ENCODE measurements at places on chromosomes 6 and 20.
A peak's percentile ranks its signal among the peaks of the same experiment; 100 is the strongest.

- H3K27me3 ChIP-seq = no peaks in the 10 kb centered on the region
- DNase-seq = no peak
Measured at GRCh38 chr20:1280195-1281102, 14.4 kb downstream of the SNPH start.

- no peak for DNase-seq
- no peaks in the 10 kb centered on the region for H3K36me3 ChIP-seq
- H3K4me3 ChIP-seq = no peak overlapping the region
- H3K27me3 ChIP-seq = no peaks in the 10 kb centered on the region
Measured at GRCh38 chr6:113009682-113010081, 662.6 kb downstream of the RFPL4B start.

DNA sequence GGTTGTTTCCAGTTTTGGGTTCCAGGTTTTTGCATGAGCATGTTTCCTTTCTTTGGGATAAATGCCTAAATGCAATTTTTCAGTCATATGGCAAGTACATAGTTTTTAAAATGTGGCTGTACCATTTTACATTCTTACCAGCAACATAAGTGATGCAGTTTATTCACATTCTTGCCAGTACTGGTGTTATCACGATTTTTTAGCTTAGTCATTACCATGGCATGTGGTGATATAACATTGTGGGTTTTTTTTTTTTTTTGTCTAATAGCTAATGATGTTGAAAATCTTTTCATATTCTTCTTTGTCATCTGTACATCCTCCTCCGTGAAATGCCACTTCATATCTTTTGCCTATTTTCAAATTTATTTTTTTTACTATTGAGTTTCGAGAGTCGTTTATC is 2.9 kb upstream of the TDRD6 start:
- H3K27me3 ChIP-seq = no peaks in the 10 kb centered on the region
- no peak overlapping the region for H3K27ac ChIP-seq
- H3K4me3 ChIP-seq = no peak overlapping the region
- no peaks in the 10 kb centered on the region for H3K36me3 ChIP-seq

DNA sequence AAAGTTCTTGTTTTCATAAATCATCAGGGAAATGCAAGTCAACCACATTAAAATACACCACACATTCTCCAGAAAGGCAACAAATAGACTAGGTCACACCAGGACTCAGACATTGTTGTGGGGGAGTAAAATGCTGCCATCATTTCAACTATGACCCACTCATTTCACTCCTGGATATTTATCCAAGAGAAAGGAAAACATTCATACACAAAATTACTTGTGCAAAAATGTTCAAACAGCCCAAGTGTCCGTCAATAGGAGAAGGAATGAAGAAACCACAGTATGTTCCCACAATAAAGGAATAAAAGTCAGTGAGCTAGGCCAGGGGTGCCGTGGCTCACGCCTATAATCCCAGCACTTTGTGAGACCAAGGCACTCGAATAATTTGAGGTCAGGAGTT is 81.5 kb upstream of the QKI start:
- H3K36me3 ChIP-seq = no peaks in the 10 kb centered on the region
- no peaks in the 10 kb centered on the region for H3K4me1 ChIP-seq
- H3K27ac ChIP-seq = no peak overlapping the region
- DNase-seq = no peak

DNA sequence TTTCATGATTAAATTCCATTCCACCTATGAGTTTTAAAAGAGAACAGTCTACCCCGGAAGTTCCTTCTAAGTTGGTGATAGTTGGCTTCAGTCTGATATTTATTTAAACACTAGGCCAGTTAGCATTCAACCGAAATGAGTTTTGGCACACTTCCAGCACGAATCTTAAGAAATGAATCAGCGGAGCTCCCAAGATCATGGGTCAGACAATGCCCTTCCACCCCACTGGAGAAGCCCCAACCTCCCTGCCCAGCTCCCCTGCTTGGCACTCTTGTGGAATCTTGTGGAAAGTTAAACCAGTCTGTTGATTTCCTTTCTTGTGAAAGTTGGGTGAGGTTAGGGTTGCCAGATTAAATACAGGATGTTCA is 64.3 kb downstream of the MKKS start:
- no peaks in the 10 kb centered on the region for H3K36me3 ChIP-seq
- no peaks in the 10 kb centered on the region for H3K27me3 ChIP-seq
- H3K27ac ChIP-seq = no peak overlapping the region
- H3K4me1 ChIP-seq = no peaks in the 10 kb centered on the region
- peak; percentile 24 for DNase-seq

DNA sequence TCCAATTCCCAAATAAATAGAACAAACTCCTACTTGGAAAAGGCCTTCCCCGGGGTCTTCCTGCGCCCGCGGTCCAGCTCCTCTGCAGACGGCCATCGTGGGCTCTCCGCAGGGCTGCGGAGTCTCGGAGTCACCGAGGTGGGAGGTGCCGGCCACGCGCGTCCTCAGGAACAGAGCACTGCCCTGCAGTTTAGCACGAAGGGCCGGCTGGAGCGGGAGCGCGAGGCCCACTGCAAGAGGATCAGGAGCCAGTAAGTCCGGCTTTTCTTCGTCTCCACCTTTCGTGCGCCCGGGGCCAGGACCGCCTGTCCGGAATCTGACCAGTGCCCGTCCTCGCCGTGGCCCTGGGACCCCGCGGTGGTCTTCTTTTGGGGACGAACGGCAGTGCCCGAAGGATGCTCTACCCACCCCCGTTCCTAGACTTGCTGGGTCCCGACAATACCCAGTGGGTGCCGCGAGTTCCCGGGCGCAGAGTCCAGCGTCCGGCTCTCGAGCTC is 1.4 kb downstream of the BHLHE23 start:
- no peak overlapping the region for H3K4me3 ChIP-seq
- DNase-seq = no peak
- no peaks in the 10 kb centered on the region for H3K4me1 ChIP-seq
- H3K27ac ChIP-seq = no peak overlapping the region
- H3K36me3 ChIP-seq = no peaks in the 10 kb centered on the region

DNA sequence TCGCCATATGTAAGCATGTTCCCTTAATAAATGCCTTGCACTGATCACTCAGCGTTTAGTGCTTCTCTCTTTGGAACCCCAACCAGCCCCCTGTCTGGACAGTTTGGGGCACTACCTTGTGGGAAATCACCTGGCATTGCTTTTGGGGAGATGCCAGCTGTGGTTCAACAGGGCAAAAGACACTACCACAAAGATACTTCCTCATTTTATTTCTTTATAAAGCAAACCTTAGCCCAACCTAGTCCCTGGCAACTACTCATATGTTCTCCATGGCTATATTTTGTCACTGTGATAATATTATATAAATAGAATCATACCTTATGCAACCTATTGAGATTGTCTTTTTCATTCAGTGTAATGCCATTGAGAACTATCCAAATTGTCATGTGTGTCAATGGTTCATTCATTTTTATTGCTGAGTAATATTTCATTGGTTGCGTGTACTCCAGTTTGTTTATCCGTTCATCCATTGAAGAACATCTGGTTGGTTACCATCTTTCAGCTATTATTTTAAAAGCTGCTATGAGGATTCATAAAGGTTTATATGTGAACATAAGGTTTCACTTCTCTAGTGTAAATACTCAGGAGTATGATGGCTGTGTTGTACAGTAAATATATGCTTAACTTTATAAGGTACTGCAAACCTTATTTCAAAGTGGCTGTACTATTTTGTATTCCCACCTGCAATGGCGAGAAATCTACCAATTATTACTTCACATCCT is 114.8 kb downstream of the MOXD1 start:
- peaks cover 5% of the 10 kb centered on the region for H3K4me1 ChIP-seq
- DNase-seq = peak; percentile 25
- H3K36me3 ChIP-seq = no peaks in the 10 kb centered on the region
- H3K27ac ChIP-seq = peak overlapping the region; percentile 14

- no peak overlapping the region for H3K27ac ChIP-seq
- no peak overlapping the region for H3K4me3 ChIP-seq
- H3K4me1 ChIP-seq = no peaks in the 10 kb centered on the region
- no peak for DNase-seq
- no peaks in the 10 kb centered on the region for H3K27me3 ChIP-seq
Measured at GRCh38 chr20:6614836-6615235, 152.7 kb upstream of the BMP2 start.

DNA sequence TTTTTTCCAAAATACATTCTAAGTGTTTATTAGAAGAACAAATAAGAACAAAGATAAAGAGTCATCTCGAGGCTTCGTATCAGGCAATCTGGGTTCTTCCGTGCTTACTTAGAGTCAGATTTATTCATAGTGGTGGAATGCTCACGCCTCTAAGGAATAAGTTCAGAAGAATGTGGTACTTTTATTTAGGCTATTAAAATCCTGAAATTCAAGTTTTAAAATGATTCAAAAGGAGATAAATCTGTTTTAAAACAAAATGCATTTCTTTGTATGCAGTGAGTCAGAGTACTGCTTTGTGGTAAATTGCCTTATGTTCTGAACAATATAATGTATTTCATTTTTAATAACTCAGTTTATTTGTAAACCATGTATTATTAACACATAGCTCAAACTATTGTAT is 89.1 kb downstream of the FUT9 start:
- H3K36me3 ChIP-seq = no peaks in the 10 kb centered on the region
- no peak overlapping the region for H3K27ac ChIP-seq

GRCh38 chr6:44268095-44268628 is 2.1 kb upstream of the TMEM151B start:
- no peaks in the 10 kb centered on the region for H3K4me1 ChIP-seq
- H3K27me3 ChIP-seq = peaks cover 32% of the 10 kb centered on the region
- no peaks in the 10 kb centered on the region for H3K36me3 ChIP-seq
- no peak overlapping the region for H3K4me3 ChIP-seq

GRCh38 chr6:135162678-135163439 is 18.2 kb upstream of the MYB start:
- no peaks in the 10 kb centered on the region for H3K36me3 ChIP-seq
- H3K4me3 ChIP-seq = no peak overlapping the region
- H3K27ac ChIP-seq = no peak overlapping the region
- H3K4me1 ChIP-seq = no peaks in the 10 kb centered on the region

- H3K27ac ChIP-seq = no peak overlapping the region
- H3K36me3 ChIP-seq = no peaks in the 10 kb centered on the region
- H3K4me1 ChIP-seq = no peaks in the 10 kb centered on the region
- no peak overlapping the region for H3K4me3 ChIP-seq
Measured at GRCh38 chr20:6700563-6701329, 66.7 kb upstream of the BMP2 start.

DNA sequence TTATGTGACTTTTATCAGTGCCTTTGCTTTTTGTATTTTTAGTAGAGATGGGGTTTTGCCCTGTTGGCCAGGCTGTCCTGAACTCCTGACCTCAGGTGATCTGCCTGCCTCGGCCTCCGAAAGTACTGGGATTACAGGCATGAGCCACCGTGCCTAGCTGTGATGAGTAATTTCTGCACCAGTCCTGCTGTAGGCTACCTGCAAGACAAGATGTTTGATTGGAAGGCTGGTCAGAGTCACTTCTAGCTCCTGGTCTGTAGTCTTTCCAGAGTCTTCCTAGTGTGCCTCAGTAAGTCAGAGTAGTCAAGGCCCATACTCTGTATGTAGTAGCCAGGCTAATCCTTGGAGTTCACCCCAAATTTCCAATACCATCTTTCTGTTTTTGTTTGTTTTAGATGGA is 8.9 kb downstream of the TIAM2 start:
- no peak overlapping the region for H3K4me3 ChIP-seq
- no peak for DNase-seq
- no peaks in the 10 kb centered on the region for H3K36me3 ChIP-seq

GRCh38 chr6:158042245-158042798 is 60.7 kb downstream of the SYNJ2 start:
- no peak overlapping the region for H3K27ac ChIP-seq
- no peak overlapping the region for H3K4me3 ChIP-seq
- H3K27me3 ChIP-seq = no peaks in the 10 kb centered on the region
- DNase-seq = no peak
- no peaks in the 10 kb centered on the region for H3K36me3 ChIP-seq

DNA sequence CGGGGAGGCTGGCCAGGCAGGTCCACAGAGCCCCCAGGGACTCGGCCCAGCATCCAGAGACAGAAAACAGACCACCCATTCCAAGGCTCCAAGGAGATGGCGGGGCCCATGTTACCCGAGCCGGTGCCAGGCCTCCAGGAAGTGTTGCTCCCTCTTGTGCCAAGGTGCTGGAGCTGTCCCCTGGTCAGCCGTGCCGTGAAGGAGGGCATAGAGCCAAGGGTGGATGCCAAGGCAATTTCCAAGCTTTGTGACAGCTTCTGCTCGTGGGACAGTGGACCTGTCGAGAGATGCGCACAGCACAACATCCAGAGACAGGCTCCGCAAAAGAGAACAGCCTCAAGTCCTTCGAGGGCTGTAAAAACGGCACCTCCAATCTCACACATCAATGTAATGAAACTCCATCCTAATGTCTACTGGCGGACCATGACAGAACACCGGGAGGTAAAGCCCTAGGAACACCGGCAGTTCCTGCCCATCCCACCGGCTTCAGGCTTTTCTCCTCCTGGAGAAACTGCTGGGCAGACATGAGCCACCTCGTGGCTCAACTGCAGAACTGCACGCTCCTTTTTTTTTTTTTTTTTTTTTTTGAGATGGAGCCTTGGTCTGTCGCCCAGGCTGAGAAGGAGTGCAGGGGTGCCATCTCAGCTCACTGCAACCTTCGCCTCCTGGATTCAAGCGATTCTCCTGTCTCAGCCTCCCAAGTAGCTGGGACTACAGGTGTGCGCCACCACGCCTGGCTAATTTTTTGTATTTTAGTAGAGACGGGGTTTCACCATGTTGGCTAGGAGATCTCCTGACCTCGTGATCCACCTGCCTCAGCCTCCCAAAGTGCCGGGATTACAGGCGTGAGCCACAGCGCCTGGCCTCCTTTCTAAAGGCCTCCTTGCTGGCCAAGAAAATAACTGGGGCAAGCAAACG is 30.9 kb upstream of the AVP start:
- H3K27ac ChIP-seq = no peak overlapping the region
- no peaks in the 10 kb centered on the region for H3K36me3 ChIP-seq
- DNase-seq = no peak
- no peak overlapping the region for H3K4me3 ChIP-seq
- H3K27me3 ChIP-seq = no peaks in the 10 kb centered on the region

- no peak for DNase-seq
- H3K4me3 ChIP-seq = no peak overlapping the region
- no peaks in the 10 kb centered on the region for H3K36me3 ChIP-seq
- H3K4me1 ChIP-seq = no peaks in the 10 kb centered on the region
Measured at GRCh38 chr6:23705697-23706096, 420.3 kb upstream of the NRSN1 start.

DNA sequence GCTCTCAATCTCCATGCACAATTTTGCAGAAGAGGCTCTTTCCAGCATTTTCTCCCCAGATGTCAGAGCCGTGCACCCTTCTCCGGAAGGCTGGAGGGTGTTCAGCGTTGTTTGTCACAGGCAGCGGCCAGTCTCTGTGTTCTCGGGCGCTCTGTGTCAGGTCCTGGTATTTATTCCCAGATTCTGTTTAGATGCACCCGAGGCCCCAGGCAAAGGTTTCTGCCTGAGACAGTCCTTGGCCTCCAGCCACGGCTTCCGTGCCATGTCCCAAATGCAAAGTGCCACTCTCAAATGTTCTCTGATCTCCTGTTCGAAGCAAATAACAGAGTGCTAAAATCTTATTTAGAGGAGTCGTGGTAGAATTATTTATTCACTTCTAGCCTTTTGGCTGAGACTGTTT is 140.3 kb upstream of the AGPAT4 start:
- H3K4me1 ChIP-seq = no peaks in the 10 kb centered on the region
- no peaks in the 10 kb centered on the region for H3K36me3 ChIP-seq
- no peak overlapping the region for H3K27ac ChIP-seq
- H3K4me3 ChIP-seq = no peak overlapping the region
- no peak for DNase-seq
- H3K27me3 ChIP-seq = no peaks in the 10 kb centered on the region

GRCh38 chr20:14543040-14543439 is 205.6 kb upstream of the FLRT3 start:
- no peaks in the 10 kb centered on the region for H3K4me1 ChIP-seq
- H3K27me3 ChIP-seq = no peaks in the 10 kb centered on the region
- DNase-seq = no peak
- H3K4me3 ChIP-seq = no peak overlapping the region
- H3K36me3 ChIP-seq = no peaks in the 10 kb centered on the region
- no peak overlapping the region for H3K27ac ChIP-seq

Measured in colonic mucosa (tissue), 4 donors.